ENCODE measurements at places on chromosomes 6 and 20. TPM values are rescaled to one million over a fixed set of nuclear protein-coding genes. Genes with fewer than 3 reads are reported as not detected.

DNA sequence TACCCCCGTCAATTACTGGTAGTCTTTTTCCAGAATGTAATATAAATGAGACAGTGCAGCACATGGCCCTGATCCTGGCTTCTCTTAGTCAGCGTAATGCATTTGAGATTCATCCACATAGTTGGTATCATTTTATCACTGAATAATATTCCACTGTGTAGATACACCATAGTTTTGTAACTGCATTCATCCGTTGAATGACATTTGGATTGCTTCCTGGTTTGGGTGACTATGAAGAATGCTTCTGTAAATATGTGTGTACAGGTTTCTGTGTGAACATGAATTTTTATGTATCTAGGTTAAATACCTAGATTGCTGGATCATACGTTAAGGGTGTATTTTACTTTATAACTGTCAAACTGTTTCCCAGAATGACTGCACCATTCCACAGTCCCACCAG, 62.6 kb upstream of the STMND1 start:
- no peak for DNase-seq

TFAP2D gene
- not detected for total RNA-seq

DNA sequence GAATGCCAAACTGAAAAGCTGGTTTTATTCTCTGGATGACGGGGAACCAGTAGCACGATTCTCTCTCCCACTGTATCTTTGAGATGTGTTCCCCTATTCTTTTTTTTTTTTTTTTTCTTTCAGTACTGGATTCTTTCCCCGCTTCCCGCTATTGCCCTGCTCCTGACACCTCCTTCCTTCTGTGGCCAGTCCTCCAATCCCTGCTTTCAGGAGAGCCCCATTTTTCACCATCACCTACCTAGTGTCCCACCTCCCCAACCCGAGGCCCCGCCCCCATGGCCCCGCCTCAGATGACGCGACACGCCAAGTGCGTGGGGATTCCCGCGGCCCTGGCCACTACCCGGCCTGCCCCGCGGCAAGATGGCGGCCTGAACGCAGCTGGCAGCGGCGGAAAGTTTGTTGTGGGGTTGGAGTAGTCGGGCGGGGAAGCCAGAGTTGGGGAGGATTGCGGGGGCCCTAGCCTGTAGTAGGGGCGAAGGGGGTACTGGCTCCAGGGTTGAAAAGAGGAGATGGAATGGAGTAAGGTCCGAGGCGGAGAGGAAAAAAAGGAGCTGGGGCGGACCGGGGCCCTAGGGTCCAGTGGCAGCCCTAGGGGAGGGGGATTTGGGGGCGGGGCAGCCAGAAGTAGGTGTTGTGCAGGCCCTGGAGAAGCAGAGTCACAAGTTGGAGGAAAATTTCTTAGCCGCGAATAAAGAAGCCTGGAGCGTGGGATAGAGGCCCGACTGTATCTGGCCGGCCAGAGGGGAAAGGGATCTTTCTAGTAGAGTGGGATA, at the start of gene TJAP1:
TSS of gene TJAP1 (plus strand) at position 336 of the 773 bp plus-strand sequence. CDS start 21,432 bp downstream, outside the sequence.
- peak; percentile 96 for DNase-seq

- DNase-seq, result peak; percentile 67
Observed at GRCh38 chr20:36153736-36154699, 522 bp upstream of the EPB41L1 start.

CST4 gene
- total RNA-seq, result not detected

DNA sequence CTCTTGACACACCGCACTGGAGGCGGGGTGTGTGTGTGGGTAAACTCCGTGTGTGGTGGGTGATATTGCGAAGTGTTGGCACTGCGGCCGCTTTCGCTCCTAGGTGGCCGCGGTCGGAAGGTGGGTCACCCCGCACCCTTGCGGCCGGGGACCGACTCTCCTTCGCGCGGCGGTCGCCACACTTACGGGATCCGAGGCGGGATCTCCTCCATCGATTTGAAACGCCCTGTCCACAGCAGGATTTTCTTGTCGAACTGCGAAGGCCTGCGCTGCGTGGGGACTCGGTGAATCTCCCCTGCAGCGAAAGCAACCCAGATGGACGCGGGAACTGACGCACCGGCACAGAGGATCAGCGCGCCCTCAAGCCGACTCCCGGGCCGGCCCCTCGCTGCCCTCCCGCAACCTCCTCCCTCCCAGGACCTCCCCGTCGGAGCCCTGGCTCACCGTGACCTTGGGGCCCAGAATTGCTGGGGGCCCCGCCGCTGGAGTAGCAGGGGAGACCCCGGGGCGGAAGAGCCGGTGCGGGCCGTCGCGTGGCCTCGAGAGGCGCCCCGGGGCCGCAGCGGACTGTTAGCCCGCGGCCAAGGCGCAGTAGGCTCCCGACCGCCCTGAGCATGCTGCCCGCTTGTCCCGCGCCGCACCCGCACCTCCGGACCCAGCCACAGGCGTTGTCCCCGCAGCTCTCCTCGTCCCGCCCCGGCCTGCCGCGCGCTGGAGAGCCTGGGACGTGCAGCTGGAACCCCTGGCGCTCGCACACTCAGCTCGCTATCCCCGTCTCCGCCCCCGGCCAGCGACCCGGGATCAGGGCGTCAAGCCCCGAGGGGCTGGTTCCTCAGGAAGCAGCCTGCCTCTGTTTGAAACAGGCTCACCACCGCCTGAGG, at the start of gene FAM162B:
TSS of gene FAM162B (minus strand) at position 759 of the 881 bp plus-strand sequence. CDS start at position 616, 143 bp downstream.
- DNase-seq, result no peak

DNA sequence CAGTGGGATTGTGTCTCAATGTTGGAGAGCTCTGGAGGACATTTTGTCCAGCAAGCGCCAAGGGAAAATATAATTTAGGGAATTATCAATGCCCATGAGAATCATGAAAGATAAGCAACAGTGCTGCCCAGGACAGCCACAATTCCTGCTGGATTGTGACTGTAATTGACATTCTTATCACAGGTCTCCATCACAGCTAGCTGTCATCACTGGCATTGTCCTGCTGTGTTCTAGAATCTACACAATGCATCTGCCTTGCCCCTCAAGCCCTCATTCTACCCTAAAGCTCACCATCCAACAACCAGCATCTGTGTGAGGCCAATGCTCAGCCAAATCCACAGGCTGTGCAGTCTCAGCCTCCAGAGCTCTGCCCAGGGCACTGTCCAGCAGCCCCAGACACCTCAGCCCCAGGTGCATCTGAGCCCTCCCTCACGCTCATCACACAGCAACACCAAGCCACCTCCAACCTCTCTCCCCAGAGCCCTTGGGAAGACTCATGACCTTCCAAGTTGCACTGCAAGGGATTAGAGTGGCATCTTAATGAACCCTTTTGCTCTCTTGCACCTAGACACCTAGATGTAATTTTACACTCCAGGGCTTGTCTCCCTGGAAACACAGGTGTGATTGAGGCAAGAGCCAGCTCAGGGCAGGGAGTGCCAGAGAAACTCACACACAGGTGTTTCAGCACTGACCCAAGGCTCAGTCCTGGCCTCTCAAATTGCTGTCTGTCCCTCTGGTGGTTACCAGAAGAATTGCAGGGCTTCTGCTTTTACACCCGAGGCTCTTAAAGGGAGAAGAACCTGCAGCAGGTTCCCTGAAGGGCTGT, 85.2 kb upstream of the PHACTR3 start:
- DNase-seq, result peak; percentile 81

DNA sequence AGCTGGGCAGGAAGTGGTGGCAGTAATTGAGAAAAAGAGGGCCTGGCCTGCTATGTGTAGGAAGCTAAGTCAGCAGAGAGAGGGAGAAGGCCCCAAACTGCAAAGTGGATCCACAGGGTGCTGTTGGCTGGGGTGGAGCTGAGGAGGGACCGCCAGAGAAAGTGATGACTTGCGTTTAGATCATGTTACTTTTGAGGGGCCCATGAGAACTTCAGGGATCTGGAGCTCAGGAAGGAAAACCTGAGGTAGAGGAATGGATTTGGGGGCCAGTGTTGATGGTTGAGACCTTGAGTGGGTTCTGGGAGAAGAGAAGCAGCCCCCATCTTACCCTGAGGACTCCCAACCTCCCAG, 155.5 kb downstream of the MRPL14 start:
- DNase-seq, result no peak

DNA sequence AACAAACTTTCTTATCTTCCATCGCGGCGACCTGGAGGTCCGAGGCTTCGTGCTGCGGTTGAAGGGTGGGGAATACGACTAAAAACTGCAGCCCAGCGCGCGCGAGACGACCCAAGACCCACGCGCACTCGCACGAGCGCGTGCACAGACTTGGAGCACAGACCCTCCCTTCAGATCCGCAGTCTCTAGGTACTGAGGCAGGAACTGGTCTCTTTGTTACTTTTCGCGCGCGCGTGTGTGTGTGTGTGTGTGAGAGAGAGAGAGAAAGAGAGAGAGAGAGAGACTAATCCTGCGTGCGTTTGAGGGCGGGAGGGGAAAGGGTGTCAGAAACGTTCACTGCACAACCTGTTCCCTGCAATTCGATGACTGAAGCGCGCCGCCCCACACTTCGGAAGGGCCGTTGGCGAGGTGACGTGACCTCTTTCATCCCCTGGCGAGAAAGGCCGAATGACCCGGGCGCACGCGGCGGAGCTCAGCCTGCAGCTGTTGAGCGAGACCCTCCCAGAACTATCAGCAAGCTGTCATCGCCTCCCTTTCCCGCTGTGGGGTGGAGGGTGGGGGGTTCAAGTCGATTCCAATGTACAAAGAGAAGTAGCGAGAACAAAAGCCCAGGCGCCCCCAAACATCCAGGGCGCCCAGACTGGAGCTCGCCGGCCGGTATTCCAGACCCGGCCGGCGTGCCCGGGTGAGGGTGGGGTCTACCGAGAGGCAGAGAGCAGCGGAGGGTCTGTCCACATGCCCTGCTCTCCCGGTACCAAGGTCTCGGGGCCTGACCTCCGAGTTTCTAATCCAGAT, 1.5 kb upstream of the TUBB2B start:
- DNase-seq, result no peak

GRCh38 chr20:13486694-13487093, 152.0 kb downstream of the TASP1 start:
- DNase-seq, result no peak

SNHG17 gene
- total RNA-seq, result 97.1 TPM

- no peak for DNase-seq
Observed at GRCh38 chr20:8074931-8075330, 55.4 kb upstream of the TMX4 start.

DNA sequence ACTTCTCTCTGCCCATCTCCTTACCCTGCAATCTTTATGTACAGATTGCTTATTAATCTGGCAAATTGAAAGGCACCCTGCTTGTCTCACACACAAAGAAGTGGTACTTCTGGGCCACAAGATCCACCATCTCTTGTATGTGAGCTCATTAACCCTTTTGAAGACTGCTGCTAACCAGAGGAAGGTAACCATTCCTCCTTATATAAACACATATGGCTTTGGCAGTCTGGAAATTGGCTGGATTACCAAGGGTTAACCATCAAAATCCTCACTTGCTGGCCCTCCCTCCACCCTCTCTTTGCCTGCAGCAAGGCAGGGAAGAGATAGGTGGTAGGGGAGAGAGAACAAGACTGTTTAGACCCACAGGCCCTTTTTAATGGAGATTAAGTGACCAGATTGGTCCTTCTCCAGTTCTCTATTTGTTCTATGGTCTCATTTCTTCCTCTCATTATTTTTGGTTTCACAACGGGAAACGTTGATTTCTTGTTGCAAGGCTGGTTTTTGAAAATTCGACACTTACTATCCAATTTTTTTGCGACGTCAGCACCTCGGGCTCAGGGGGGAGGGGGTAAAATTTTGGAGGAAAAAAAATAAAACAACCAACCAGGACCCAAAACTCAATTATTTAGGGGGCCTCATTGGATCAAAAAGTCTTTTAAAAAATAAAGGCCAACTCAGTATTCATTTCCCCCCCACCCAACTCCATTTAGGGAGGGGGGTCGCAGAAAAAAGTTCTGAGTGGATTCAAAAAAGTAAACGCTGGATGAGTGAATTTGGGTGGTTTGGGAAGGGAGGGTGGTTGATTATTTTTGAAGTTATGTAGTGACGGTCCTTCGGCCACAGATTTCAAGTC, 859 bp downstream of the PPP1R10 start:
- peak; percentile 76 for DNase-seq

- DNase-seq, result no peak
Observed at GRCh38 chr6:29816030-29816429, 11.6 kb upstream of the HLA-G start.

DNA sequence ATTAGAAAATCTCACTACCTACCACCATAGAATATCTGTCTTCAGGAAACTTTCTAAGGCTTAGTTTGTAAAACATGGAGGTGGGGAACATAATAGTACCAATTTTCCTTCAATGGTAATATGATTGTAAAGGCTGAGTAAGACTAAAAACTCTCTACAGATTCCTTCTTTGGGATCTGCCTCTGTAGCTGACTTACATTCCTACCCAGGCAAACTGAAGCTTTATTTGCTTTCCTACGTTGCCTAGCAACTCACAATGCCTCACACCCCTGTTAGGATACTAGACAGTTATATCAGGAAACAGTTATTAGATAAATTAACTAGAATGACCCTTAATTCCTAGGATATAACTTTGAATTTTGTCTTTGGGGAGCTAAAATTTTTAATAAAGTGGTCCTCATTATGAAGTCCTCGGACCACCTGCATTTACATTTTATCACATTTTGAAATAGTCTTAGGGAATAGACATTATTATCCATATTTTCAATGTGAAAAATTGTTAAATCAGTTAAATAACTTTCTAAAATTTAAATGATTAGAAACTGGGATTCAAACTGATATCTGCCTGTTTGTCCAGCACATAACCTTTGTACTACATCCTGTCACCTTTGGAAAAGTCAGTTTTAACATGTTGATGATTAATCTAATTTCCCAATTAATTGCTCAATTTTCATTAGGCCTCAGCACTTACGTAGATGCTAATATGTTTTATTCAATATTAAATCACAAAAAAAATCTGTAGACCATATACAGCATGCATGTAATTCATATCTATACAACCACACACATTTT, 591.4 kb downstream of the RNF144B start:
- DNase-seq, result no peak

DNA sequence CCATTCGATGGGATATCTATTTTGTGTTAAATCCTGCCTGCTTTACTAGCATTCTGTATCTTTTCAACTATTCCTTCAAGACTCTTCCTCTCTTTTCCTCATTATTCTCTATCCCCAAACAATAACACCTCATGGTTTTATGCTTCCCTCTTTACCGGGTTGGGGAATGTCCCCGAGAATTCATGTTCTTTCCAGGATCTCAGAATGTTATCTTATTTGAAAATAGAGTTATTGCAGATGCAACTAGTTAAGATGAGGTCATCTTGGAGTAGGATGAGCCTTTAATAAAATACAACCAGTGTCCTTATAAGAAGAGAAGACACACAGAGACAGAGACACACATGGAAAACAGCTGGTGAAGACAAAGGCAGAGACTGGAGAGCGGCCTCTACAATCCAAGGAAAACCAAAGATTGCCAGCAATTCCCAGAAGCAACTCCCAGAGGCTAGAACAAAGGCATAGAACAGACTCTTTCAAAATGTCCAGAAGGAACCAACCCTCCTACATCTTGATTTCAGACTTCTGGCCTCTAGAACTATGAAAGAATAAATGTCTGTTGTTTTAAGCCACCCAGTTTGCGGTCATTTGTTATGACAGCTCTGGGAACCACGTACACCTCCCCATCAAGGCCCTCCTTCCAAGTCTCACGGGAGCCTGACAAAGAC, 126.8 kb upstream of the TNFAIP3 start:
- no peak for DNase-seq

- DNase-seq, result no peak
Observed at GRCh38 chr6:30814146-30815040, 69.9 kb upstream of the DDR1 start.

KIF25 gene
- total RNA-seq, result not detected
